Posterior vena cava (tissue), 2 donors: ENCODE measurements at places on chromosomes 3 and 15. TPM values are rescaled to one million over a fixed set of nuclear protein-coding genes. Genes with fewer than 3 reads are reported as not detected.

DNA sequence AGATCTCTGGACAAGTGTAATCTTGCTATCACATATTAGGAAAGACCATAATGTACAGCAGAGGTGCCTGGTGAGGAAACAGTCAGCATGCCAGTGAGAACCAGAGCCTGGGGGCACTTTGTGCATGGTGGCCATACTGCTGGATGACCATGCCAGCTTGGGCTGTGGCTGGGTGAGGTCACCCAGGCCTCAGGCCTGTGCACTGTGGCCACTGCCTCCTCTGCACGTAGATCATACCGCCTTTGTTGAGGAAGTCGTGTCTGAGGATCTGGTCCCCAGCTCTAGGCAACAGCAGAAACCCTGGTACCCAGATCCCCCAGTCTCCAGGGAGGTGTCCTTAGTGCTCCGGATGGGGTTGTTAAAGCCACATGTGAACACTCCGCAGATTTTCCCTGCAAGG, 38.9 kb downstream of the ZNF710 start:
- DNase-seq, result peak; percentile 73

- DNase-seq, result no peak
Observed at GRCh38 chr15:48427479-48427878, 96.2 kb downstream of the DUT start.

DNA sequence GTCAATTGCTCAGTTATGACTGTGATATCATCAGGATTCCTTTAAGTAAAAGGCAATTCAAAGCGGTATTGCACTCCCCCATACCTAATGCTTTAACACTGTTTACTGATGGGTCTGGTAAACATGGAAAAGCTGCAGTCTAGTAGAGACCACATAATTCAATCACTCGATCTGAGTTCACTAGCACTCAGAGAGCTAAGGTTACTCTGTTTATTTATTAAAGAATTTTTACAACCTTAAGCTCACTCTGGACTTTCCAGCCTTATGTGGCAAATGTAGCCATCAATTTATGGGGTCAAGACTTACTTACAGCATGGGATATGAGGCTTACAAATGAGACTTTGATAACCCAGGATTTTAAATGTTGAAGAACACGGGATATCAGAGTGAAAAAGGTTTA, 18.4 kb upstream of the CCR2 start:
- DNase-seq, result no peak

- no peak for DNase-seq
Observed at GRCh38 chr3:153163756-153164550, 1.9 kb downstream of the RAP2B start.

SOX14 gene
- not detected for total RNA-seq

GRCh38 chr15:78174401-78174800, 25.2 kb downstream of the IDH3A start:
- DNase-seq, result no peak
